Fibroblast of villous mesenchyme (primary cell): ENCODE measurements at places on chromosomes 5 and 9. TPM values are rescaled to one million over a fixed set of nuclear protein-coding genes. Genes with fewer than 3 reads are reported as not detected.

The CCDC152 gene
- total RNA-seq = 0.86 and 0.97 TPM in 2 replicates

The SLIT3 gene
- under 0.01 and 0.64 TPM in 2 replicates for total RNA-seq

The BARHL1 gene
- not detected in 2 replicates for total RNA-seq

The SOX30 gene
- total RNA-seq = under 0.01 TPM in 1 of 2 replicates, not detected in the other

The RASA1 gene
- total RNA-seq = 30.0 and 44.9 TPM in 2 replicates

The FCN2 gene
- not detected in 2 replicates for total RNA-seq

The MAST4 gene
- total RNA-seq = 5.8 and 8.2 TPM in 2 replicates

The HTR1A gene
- total RNA-seq = not detected in 2 replicates

The ANKRD34B gene
- not detected in 2 replicates for total RNA-seq

The IGIP gene
- total RNA-seq = 6.4 and 7.8 TPM in 2 replicates

The TIMD4 gene
- total RNA-seq = not detected in 2 replicates

The ELAVL2 gene
- total RNA-seq = not detected in 2 replicates

The FRMD3 gene
- 0.64 and 0.86 TPM in 2 replicates for total RNA-seq

The CYLC2 gene
- total RNA-seq = not detected in 2 replicates

The SLC6A3 gene
- not detected in 2 replicates for total RNA-seq

The LTC4S gene
- 0.43 TPM in 1 of 2 replicates, not detected in the other for total RNA-seq

The LOX gene
- total RNA-seq = 91.1 and 131 TPM in 2 replicates

The NR5A1 gene
- total RNA-seq = not detected in 2 replicates

The YIPF5 gene
- total RNA-seq = 94.4 and 160 TPM in 2 replicates

The RORB gene
- total RNA-seq = 0.64 and 5.6 TPM in 2 replicates

The MRRF gene
- total RNA-seq = 26.4 and 29.4 TPM in 2 replicates

The CFAP77 gene
- under 0.01 TPM in 1 of 2 replicates, not detected in the other for total RNA-seq
